HFFc6 (cell line): ENCODE measurements at places on chromosomes 16 and 17.
A peak's percentile ranks its signal among the peaks of the same experiment; 100 is the strongest.

DNA sequence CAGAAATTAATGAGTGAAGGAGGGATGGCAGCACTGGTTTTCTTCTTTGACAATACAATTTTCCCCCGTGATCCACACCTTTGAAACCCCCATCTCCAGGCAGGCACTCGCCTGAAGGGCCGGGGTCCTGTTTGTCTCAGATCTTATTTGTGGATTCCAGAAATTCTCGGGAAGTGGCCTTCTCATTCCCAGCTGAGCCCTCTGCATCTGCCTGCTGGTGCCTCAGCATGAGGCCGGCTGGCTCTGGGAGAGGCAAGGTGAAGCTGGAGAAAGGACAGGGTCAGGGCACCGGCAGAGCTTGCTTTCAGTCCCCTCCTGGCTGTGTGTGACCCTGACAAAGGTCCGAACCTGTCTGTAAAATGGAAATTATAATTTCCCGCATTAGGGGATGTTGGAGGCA lies 35.8 kb upstream of the C1QL1 start:
- DNase-seq, result no peak

DNA sequence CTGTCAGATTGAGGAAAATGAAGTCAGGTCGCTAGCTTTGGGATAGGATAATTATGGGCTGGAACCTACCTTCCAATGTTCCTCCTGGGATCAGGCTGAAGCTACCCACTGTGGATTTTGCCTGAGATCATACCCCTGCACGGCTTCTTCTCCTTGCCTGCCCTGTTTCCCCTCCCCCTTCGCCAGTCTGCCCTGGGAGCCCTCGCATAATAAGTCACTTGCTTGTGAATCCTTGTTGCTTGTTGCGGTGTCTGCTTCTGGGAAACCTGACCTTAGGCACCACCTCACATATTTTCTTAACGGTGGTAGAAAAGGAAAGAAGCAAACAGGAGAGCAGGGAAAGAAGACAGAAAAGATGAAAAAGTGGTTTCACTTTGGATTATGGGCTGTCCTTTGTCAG lies 13.3 kb upstream of the PMP22 start:
- DNase-seq, result no peak

DNA sequence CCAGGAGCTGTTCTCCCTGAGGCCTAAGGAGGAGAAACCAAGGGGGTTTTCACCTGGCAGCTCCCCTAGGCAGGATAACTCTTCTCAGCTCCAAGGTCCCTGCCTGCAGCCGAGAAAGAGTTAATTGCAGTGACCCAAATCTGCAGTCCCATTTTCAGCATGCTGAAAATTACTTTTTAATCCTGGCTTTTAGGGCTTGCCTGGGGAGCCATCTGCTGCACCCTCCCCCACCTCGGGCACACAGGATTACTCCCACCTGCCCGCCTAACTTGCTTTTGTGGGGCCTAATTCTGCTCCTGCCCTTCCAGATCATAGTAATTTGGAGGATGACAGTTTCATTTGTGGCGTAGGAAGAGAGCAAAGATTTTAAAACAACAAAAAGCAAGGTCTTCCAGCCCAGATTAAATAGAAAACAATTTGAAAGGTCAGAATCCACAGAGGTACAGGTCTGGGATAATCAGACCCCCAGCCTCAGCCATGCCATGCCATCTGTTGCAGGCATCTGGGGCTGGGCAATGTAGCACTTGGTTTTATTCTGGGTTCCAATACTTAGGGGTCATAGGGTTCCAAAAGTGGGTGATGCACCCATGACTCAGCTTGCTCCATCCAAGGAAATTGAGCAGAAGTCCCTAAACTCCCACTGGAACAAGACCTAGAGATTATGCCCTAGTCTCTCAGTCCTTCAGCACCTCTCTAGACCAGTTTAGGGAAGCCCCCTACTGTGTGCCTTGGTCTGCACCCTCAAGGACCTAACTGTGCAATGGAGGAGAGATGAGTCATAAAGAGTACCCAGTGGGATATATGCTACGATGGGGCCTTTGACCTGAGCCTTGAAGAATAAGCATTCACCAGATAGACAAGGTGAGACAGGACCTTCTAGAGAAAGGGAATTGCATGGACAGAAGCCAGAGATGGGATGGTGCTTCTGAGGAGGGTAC lies 64.5 kb upstream of the NLK start:
- DNase-seq, result no peak

GRCh38 chr16:57799600-57800199 lies 2.6 kb downstream of the KIFC3 start:
- DNase-seq, result no peak

GRCh38 chr16:68227850-68228553 lies 7.9 kb downstream of the ESRP2 start:
- DNase-seq, result no peak

DNA sequence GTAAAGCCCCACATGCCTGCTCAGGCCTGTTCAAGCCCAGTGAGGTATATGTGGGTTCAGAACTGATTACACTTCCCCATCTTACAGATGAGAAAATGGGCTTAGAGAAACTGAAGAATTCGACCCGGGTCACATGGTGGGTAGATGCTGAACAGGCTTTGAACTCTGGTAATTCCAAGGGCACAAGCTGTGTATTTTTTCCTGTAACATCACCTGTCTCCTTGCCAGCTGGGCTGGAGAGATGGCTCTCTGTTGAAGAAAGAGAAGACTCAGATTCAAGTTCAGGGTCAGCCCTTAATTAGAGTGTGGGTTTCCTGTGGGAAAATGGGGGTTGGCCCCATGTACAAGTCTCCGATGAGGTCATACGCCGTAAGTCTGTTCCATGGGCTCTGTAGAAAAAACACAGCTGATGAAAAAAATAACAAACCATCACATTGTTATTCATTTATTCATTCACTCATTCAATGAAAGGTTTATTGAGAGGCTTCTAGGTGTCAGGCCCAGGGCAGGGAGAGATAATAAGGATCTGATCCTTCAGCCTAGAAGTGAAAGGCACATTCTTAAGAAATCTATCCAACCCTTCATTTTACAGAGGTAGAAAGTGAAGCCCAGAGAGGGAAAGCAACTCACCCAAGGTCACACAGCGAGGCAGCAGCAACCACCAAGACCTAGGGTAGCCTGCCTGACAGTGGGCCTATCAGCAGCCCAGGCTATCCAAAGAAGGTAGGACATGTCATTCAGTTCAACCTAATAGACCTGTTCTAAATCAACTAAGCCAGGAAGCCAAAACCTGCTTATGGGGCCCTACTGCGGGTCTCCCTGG lies 482.8 kb downstream of the SOX9 start:
- peak; percentile 32 for DNase-seq

- DNase-seq, result no peak
These were observed 5.3 kb upstream of the KAT7 start for GRCh38 chr17:49783071-49783715.

DNA sequence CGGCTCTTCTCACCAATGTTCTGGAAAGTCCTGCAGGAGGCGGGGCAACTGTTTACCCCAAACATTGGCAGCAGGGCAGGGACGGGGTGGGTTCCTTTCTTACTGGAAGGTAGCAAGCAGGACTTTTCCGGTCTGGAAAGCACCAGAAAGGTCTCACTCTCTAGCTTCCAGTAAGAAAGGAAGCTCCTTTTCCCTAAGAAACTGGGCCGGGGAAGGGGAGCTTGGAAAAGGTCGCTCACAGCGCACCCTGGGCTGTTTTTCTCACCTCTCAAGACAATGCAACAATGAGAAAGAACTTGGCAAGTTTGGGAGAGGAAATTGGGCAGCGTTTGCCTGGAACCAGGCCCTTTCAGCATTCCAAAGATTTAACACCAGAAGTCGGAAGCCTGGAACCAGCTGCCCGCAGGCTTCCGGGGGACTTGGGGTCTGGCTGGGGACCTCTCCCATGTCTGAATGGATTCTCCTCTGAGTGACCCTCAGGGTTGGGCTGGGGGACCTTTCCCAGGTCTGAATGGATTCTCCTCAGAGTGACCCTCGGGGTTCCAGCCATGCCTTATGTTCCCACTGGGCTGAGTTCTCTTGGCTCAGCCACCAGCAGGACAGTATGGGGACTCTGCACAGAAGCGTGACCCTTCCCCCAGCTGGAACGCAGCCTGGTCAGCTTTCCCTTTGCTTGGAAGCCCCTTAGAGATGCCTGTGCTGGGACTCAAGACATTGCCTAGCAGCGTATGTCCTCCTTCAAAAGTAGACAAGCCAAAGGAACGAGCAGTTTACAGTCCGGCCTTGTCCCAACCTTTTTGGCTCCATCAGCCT lies 166.5 kb upstream of the PLCG2 start:
- no peak for DNase-seq

DNA sequence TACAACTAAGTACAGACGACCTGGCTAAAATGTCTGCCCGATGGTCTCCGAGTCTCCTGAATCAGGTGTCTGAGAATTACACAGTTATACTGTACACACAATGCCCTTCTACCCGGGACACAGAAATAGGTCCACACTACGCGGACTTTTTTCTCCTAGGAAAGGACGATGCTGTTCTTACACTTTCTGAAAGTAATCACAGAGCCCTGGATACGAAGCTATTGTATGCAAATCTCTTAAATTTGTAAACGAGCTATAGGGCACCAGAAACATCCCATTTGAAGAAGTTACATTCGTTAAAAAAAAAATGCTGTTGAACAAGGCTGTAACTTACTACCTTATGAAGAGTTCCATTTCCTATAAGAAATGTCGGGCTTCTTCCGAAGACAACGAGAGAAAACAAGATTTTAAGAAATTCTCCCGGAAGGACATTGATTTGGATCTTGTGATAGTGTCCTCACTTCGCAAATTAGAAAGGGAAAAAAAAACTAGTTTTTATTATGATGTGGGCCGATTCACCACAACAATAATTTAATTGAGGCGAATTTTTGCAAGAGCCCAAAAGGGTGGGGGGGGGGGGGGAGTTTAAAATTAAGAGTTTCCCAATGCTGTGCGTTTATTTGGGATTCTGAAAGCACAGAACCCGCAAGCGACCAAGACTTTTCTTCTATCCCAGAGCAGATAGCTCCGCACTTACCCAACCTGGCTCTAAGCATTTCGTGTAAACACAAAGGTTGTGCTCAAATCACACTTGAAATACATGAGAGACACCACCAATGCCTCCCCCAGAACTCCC lies 1.5 kb upstream of the SOX9 start:
- DNase-seq, result no peak

- DNase-seq, result no peak
These were observed 29.1 kb downstream of the TMEM100 start for GRCh38 chr17:55693254-55694216.

- no peak for DNase-seq
These were observed 67.1 kb upstream of the METRNL start for GRCh38 chr17:83012200-83012785.

DNA sequence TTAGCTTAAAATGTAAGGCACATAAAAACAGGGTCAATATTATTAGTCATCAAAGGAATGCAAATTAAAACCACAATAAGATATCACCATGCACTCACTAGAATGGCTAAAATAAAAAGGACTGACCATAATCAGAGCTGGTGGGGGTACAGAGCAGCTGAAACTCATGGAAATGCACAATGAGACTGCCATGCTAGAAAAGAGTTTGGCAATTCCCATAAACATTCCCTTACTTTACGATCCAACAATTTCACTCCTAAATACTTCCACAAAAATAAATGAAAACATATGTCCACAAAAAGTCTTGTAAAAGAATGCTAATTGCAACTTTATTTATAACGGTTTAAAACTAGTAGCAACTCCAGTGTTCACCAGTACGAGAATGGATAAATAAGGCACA lies 36.1 kb upstream of the ERCC4 start:
- no peak for DNase-seq

GRCh38 chr16:88062341-88063210 lies 111.3 kb downstream of the BANP start:
- peak; percentile 84 for DNase-seq

DNA sequence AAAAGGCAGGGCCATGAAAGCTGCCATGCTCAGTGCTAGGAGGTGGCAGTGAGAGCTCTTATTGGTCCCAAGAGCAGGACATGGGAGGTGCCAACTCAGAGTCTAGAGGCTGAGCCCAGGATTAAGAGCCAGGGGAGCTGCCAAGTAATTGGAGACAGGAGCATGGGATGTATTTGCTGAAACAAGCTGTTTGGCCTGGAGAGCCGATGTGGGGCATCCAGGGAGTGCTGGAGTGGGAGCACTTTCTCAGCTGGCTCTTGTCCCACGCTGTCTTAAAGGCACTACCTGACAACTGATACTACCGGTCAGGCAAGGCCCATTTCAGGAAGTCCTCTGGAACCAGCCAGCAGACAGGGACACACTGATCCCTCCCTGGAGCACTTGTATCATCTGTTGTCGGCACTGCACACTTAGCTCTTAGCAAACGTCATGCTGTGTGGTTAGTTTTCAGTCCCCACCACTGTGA lies 19.3 kb downstream of the ANKFN1 start:
- DNase-seq, result peak; percentile 43

- no peak for DNase-seq
These were observed 33.7 kb upstream of the CIBAR2 start for GRCh38 chr16:85145734-85146531.

GRCh38 chr17:65918916-65919315 lies 273.0 kb downstream of the CEP112 start:
- DNase-seq, result no peak

DNA sequence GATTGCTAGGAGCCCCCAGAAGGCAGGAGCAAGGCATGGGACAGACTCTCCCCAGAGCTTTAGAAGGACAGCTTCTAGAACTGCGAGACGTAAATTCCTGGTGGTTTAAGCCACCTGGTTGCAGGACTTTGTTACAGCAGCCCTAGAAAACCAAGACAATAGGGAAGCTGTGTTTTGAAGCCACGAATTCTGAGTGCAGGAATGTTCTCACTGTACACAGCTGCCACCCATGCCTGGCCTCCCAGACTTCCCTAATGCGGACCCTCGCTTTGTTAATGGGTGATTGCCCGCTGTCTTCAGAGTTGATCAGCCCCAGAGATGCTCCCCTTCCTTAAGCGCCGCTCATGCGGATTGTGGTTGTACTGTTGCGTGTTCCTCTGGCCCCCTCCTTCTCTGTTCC lies 177.1 kb downstream of the MSI2 start:
- DNase-seq, result no peak

- DNase-seq, result no peak
These were observed 606.7 kb upstream of the EEF2KMT start for GRCh38 chr16:5704271-5704670.

DNA sequence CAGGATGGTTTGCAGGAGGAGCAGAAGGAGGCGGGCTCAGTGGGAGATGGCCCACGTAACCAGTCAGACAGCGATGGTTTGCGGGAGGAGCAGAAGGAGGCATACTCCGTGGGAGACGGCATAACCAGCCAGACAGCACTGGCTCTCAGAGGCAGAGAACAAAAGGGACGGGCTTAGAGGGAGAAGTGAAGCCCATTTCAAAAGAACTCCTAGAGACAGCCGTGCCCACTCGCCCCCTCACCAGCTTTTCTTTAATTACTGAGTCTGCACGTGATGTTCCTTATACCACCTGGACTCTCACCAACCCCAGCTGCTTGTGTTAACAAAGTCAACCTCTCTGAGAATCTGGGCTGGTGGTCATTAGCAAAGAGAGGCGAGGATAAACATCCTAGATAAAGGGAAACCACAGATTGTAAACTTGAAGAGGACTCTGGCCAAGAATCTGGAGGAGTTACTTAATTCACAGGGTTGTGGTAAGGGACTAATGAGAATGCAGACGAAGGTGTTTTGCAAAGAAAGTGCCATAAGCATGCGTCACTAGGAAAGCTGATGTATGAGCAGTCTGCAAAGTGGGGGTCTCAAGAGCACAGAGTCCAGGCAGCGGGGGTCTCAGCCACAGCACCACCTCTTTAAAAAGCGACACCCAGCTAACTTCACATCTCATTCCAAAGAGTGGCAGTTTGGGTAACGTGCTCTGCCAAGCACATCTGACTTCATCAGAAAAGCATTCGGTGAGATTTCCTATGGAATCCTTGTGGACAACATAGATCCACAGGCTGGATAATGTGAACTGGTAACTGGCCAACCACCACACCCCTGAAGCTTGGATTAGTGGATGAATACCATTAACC lies 51.7 kb downstream of the NXN start:
- DNase-seq, result peak; percentile 95

GRCh38 chr17:39483506-39483905 lies 22.2 kb downstream of the CDK12 start:
- DNase-seq, result no peak
